ENCODE measurements at places on chromosomes 12 and 14. TPM values are rescaled to one million over a fixed set of nuclear protein-coding genes. Genes with fewer than 3 reads are reported as not detected.

Gene TOMM20L
- not detected for total RNA-seq

Gene KLRK1
- total RNA-seq = not detected

Gene ENDOU
- not detected for total RNA-seq

Gene C12orf50
- total RNA-seq = not detected

Gene PRIMA1
- total RNA-seq = not detected

Gene LRTM2
- total RNA-seq = not detected

Gene PTPRO
- not detected for total RNA-seq
